ENCODE measurements at places on chromosomes 5 and 9.

DNA sequence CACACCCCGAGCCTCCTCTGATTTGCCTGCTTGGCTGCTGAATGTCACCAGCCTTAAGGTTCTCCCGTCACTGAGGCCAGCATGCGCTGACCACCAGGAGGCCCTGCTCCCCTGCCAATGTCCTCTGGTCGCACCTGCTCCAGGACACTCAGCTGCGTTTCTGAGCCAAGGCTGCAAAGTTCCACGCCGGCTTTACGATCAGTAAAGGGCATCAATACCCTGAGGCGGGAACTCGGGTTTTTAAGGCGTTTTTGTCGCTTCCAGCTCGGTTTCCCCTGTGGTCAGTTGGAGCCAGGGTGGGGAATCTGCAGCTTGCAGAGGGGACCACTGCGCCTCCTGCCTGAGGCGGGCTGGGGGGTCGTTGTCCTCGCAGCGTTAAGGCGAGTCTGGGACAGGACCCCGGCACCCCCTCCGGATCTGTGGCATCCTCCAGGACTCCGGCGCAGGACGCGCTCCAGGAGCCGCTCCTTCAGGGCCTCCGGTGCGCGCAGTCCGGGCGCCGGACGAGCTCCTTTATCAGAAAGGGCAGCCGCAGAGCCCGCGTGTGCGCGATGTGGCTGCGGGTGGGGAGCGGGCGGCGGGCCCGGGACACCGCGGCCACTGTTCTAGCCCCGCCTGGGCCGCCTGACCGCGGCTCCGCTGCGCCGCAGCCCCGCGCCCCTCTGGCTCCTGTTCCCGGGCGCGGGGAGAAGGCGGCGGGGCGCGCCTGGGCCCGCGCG is 24.1 kb upstream of the FLT4 start:
- DNase-seq, result no peak

DNA sequence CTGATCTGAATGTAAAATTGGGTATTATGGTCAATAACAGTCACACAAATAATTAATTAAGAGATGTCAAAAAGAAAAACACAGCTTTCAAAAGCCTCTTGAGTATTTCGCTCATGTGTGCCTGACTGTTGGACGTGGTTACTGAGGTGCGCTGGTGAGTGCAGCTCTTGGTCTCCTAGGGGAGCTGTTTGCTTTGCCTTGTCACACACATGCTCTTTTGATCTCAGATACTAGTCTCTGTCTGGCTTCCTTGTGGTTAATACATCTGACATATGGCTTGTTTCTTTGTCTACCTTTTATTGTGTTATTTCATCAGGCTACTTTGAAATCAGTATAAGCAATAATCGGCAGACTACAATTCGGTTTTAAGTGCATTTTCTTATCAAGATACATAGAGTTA is 51.5 kb downstream of the PCSK1 start:
- DNase-seq, result peak; percentile 20

- peak; percentile 20 for DNase-seq
Measured at GRCh38 chr5:66666778-66667177, 70.6 kb downstream of the MAST4 start.

- DNase-seq, result peak; percentile 24
Measured at GRCh38 chr5:151141535-151141934, 16.0 kb downstream of the ANXA6 start.

- DNase-seq, result no peak
Measured at GRCh38 chr9:20599195-20599594, 23.1 kb downstream of the MLLT3 start.

DNA sequence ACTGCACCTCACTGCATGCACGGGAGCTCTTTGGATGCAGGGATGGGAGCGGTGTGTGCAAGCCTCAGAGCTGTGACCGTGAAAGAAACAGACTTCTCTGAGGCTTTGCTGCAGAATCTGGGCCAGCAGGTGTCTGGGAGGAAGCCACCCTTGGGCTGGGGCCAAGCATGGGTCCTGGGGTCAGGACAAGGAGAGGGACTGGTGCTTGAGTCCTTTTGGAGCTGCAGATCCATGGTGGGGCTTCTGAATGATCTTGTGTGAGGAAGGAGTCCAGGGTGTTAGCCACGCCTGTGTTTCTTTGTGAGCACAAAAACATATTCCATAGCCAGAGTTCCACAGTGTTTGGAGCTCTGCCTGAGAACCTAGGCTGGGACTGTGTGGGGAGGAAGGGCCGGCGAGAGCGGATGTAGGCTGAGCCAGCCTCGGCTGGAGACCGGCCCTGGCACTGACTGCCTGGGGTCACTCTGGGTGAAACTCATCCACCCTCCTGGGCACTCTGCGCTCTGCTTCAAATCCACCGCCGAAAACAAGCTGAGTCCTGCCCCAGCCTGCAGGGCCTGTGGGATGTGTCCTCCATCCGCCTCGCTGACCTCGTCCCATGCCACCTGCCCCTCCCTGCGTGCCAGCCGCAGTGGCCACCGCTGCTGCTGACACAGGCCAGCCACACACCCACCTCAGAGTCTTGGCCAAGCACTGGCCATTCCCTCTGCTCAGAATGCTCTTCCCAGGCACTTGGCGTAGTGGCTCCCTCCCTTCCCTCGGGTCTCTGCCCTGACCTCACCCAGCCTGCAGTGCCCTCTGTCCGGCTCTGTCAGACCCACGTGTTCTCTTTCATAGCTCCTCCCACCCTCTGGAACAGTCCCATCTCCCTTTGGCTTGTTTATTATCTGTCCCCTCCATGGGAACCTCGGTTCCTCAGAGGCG is 26.7 kb downstream of the ERGIC1 start:
- peak; percentile 63 for DNase-seq

DNA sequence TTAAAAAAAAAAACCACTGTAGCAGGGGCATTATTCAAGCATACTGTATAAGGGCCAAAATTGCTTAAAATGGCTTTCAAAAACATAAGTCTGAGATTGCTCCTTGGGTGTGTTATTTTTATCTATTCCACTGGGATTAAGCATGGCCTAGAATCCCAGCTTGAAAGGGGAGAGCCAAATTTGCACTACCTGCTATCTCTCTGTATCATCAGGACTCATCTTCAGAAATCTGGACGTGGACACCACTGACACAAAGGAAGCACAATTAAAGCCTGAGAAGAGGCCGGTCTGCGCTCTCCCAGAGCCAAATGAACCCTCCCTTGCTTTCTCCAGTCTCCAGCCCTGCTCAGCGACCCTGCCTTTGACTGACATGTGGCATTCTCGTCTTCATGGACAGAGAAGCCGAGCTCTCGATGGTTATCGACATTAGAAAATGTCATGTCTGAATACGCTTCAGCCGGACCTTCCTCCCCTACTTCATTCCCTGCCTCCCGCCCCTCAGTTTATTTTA is 151.3 kb downstream of the EBF1 start:
- no peak for DNase-seq

Measured in colonic mucosa (tissue), 4 donors.